ENCODE measurements at places on chromosomes 16 and 17.

DNA sequence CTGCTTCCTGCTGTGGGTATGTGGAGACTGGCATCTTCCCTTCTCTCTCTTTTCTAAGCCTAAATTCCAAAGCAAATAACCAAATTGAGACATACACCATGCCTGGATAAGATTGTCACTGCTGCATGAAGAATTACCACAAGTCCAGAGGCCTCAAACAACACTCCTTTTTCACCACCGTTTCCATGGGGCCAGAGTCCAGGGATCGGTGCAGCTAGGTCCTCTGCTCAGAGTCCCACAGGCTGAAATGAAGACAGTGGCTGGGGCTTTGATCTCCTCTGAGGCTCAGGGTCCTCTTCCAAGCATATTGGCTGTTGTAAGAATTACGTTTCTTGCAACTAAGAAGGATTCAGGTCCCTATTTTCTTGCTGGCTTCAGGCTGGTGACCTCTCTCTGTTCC is 130.4 kb downstream of the SLC39A11 start:
- no peak for DNase-seq

- DNase-seq, result peak; percentile 52
Measured at GRCh38 chr17:77609553-77610517, 348.7 kb upstream of the TNRC6C start.

DNA sequence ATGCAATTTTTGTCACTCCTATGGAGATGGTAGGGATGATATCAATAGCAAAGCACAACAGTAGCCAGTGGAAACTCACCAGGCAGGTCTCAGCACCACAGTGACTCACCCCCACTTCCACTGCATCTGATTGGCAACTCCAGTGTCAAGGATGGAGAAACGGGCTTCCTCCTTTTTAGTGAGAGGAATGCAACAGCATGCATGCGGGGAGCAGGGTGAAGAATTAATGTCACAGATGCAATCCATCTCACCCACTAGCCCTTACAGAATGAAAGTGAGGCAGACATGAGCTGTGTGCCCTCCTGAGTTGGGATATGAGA is 467.0 kb upstream of the C16orf82 start:
- DNase-seq, result no peak

DNA sequence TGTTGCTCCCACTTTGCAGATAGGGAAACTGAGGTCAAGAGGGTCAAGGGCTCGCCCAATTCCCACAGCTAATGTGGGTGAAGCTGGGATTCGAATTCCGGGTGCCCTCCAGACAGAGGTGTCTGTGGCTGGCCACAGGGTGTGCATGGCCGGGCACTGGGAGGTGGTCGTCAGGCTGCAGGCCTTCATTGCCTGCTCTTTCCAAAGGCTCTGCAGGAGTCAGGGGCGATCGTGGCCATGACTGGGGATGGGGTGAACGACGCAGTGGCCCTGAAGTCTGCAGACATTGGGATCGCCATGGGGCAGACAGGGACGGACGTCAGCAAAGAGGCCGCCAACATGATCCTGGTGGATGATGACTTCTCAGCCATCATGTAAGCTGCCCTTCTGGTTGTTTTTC is 49.8 kb downstream of the MEAK7 start:
- DNase-seq, result no peak

DNA sequence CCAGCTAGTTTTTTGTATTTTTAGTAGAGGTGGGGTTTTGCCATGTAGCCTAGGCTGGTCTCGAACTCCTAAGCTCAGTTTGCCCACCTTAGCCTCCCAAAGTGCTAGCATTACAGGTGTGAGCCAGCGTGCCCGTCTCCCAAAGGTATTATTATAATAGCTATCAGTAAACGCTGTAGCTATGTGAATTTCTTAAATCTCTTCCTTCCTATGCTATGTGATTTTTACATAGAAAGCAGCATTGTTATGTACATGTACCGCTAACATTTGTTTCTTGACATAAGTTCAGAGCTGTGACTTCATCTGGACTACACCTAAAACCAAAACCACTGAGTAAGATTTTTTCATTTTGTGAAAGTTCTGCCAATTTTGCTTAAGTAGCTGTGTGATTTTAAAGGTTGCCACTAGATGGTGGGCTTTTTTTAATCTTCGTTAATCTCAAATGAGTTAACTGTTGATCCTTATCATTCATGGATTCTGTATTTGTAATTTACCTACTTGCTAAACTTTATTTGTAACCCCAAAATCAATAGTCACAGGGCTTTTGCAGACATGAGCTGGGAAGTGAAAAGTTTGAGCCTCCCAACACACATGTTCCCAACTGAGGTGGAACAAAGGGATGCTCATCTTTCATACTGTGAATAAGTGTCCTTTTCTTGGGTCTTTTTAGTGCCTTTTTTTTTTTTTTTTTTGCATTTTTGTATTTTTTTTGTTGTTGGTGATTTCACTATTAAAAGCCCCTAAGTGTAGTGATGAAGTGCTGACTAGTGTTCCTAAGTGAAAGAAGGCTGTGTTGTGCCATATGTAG is 21.9 kb downstream of the PRKAR1A start:
- no peak for DNase-seq

- DNase-seq, result no peak
Measured at GRCh38 chr16:50974438-50975036, 176.5 kb downstream of the SALL1 start.

DNA sequence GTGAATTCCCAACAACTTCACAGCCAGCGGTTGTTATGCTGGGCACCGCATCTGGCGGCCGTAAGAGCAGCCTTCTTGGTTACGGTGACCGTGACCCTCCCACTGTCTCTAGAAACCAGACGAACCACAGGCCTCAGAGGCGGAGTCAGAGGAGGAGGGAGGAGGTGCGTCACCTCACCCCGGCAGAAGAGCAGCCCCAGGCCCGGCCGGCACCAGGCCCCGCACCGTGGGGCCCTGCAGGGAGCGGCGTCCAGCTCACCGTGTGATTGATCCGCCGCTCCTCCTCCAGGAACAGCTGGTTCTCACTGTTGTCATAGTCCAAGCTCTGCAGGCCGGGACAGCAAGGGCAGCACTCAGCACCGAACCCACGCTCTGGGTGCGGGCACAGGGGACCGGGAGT is 13.7 kb downstream of the CLCN7 start:
- DNase-seq, result no peak
